ENCODE measurements at places on chromosomes 1 and 21.

GRCh38 chr1:185309566-185309965 is 7.5 kb downstream of the IVNS1ABP start:
- DNase-seq = no peak

GRCh38 chr1:168213349-168213748 is 12.5 kb upstream of the SFT2D2 start:
- no peak for DNase-seq

DNA sequence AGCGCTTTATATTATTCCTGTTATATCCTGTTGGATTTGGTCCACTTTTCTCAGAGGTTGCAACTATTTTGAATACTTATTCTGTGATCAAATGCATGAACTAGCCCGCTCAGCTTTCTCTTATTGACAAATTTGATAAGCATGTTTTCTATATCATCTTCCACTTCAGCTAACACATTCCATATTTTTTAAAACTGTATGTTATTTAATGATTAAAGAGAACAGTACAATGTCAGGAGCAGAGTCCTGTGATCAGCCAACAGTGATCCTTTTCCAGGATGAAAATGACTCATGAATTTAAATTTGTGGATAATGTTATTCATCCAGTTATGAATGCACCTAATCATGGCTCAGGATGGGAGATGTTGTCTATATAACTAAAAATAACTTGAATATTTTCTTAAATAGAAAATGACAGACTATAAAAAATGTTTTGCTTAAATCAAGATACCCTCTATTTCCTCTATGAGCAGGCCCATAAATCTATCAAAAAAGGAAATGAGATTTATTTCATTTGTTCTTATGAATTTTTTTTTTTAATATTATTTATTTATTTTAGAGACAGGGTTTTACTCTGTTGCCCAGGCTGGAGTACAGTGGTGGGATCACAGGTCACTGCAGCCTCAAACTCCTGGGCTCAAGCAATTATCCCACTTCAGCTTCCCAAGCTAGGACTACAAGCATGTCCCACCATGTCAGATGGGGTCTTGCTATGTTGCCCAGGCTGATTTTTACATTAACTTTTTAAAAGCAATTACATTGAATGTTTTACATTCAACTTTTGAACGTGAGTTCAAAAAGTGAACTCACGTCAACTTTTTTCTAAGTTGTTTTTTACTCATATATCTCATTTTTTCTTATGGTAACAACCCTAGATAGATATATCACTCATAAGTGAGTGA is 12.5 kb downstream of the BPNT1 start:
- DNase-seq = no peak

DNA sequence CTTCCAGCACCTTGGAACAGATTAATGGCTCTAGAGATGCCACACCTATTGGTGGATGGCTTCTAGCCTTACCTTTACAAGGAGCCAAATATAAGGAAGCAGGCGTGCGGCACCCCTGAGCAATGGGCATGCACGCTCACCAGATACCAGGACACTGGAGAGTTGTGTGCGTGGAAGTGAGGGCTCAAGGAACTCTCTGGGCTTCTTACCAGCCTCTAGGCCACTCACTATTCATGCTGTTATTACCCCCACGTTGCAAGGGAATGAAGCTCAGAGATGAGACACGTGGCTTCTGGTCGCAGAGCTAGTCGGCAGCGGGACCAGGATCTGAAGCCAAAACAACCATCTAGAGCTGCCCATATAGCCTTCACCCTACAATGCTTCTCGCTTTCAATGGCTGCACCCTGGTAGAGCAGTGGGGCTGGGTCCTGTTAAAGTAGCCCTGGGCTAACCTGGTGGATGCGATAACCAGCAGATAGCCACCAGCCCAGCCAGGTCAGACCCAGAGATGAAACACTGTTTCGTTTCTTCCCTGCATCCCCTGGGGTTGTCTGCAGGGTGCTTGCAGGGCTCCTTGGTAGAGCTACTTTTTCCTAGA is 396.4 kb upstream of the VAMP3 start:
- DNase-seq = no peak

- DNase-seq = no peak
These were observed 2.5 kb downstream of the SLC25A34 start for GRCh38 chr1:15738416-15739113.
